ENCODE measurements at places on chromosomes 6 and 20.
A peak's percentile ranks its signal among the peaks of the same experiment; 100 is the strongest.

DNA sequence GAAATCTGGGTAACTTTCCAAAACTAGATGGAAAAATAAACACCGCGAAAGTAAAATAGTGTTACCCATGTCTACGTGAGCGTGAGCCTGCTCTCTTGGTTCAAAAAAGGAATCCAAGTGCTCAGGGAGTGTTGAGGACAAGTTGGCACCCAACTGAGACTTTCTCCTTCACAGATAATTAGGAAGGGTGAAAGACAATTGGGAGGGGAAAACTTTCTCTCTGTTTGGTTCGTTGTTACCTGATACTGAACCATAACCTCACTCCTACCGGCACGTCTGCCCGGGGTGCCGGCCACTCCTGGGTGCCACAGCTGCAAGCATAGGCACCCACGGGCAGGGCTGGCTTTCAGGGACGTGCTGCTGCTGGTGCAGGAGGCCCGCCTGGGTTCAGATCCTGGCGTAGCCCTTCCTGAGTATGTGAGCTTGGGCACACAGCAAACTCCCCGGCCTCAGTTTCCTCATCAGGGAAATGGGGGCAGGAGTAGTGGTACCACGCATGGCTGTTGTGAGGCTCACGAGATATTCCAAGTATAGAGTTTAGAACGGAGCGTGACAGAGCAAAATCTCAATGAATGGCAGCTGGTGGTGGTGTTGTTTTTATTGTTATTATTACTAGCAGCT lies 38.2 kb upstream of the PMEPA1 start:
- DNase-seq = peak; percentile 6

DNA sequence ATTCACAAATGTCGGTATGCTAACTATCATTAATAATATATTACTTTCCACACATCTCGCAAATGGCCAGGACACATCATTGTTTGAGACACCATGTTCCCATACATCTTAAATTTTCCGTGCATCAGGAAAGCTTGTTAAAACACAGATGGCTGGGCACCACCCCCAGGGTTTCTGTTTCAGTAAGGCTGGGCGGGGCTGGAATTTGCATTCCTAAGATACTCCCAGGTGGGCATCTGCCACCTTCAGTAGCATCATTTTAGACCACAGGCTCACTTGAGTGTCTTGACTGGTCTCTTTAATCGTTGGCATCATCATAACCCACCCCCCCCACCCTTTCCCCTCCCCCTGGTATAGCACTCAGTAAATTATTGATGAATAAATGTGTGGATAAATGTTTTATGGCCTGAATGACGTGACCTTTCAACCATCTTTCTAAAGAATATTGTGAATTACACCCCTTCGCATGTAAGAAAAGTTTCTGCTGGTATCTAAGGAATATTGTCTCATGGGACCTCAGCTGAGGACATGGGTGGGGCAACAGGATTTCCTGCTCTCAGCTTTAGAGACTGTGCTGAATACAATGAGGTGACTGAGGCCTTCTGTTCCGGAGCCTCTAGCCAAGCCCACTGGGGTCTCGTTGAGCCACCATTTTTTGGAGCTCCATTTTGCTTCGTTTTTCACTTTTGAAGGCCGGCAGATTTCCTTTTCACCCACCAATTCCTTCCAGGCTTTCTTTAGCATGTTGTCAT lies 124.1 kb upstream of the NEDD9 start:
- no peak for DNase-seq

DNA sequence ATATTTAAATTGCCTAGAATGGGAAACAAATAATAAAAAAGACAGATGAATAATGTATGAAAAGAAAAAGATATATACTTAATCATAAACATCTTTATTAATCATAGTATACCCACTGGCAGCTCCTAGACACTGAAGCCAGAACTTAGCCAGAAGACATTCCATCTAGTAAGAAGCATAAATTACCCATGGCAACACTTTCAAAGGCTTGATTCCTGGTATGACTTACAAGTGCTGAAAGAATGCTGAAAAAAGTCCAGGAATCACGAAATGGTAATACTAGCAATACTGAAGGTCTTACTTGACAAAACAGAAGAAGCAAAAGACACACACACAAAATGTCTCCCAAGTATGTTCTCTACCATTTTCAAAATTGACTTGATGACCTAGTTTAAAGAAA lies 38.0 kb downstream of the RWDD2A start:
- no peak for DNase-seq

- DNase-seq = peak; percentile 28
Measured at GRCh38 chr6:139927236-139927635, 552.8 kb upstream of the CITED2 start.

DNA sequence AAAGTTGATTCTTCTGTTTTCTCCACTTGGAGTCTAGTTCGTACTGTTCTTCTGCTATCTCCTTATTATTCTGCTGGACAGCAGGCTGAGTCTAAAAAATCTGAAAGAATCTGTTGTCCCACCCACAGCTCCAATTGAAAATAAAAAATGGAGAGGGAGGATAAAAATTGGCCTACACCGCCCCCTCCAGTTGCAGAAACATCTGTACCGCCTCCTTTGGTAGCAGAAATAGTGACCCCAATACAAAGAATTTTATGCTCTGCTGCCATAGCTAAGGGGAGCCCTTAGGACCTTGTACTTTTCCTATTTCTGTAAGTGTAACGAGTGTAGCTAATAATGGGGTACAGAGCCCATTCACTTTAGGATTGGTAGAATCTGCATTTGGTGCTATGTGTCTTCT lies 4.9 kb upstream of the FKBP1A start:
- DNase-seq = no peak

DNA sequence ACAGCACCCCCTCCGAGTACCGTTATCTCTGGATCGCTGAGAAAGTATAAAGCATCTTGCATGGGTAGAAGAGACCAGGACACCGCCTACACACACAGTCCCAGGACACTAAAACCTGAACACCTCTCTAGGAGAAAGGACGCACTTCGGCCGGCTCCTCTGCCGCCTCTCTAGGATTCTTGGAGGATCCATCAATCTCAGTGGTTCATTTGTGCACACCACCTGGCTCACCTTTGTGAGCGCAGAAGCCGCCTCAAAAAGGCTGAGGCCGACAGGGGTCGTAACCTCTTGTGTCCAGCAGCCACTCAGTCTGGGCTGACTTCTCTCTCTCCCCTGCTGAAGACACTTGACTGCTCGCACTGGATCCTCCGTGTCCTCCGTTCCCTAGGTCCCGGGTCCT lies 13.5 kb downstream of the ZSCAN23 start:
- DNase-seq = no peak

Data from common myeloid progenitor, CD34-positive (primary cell).